Stimulated activated CD8-positive, alpha-beta memory T cell treated with anti-CD3 and anti-CD28 coated beads, Interleukin-2, amount 100 ng/mL, for 1 hour (primary cell): ENCODE measurements at places on chromosomes 1 and 21.

DNA sequence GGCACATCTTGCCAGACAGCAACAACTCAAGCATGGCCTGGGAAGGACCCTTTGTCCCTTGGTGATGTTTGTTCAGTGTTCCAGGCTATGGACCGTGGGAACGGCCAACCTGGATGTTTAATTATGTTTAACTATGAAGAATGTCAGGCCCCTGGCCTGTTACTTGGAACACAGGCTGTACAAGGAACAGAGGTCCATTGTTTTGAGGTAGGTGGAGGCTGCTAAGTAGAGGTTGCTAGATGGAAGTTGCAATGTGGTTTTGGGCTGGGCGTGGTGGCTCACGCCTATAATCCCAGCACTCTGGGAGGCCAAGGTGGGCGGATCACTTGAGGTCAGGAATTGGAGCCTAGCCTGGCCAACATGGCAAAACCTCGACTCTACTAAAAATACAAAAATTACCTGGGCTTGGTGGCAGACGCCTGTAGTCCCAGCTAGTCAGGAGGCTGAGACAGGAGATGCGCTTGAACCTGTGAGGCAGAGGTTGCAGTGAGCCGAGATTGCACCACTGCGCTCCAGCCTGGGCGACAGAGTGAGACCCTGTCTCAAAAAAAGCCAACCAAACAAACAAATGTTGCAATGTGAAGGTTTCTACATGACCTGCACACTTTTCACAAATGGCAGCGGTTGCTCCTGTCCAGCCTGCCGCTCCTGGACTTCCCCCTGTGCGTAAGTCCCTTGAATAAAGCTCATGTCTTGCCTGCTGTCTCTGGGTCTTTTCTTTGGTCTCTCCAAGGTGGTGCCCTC is 2.5 kb upstream of the LEFTY1 start:
- no peak for DNase-seq

DNA sequence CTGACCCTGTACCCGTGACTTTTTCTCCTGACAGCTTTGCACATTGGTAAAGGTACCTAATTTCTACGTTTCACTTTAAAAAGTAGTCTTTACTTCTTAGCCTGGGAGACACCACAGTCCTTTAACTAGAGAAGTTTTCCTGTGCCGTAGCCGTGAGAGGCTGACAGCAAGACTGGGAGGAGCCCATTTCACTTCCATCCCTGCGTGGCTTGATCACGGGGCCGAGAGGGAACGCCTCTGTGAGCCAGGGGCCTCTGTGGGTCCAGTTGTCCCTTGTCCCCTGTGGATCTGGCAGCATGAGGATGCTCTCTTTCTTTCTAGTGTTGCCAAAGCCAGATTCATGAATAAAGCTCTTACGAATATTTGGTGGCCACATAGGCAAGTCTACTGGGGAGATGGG is 21.6 kb downstream of the PCP4 start:
- no peak for DNase-seq

DNA sequence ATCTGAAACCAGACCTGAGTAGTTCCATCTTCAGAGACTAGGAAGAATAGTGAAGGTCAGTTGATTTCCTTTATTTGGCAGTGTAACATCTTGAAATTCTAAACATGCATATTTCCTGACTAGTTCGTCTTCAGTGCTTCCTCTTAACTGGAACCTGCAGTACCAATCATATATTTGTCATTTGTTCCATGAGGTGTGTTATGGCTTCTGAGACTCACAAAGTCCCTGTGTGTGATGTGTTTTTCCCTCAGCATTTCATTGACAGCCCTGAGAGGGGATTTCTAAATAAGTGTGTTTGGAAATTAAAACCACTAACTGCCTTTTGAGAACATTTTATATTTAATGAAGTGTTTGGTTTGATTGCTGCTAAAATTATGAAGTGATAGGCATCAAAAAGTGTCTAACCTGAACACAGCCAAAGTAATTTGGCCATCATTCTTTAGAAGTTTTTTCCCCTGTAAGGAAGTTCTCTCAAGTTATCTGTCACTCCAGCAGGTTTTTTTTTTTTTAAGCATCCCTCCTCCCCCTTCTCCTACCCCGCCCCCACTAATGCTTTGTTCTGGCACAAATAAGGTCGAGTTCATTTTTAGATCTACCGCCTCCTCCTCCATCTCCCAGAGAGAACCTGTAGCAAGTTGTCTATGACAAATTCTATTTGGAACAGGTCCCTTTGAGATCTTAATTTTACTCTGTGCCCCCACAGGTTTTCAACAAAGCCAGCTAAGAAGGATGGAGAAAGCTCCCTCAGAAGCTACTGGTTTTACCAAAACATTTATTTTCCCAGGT is 61.4 kb downstream of the TMEM200B start:
- no peak for DNase-seq

- DNase-seq = no peak
Measured at GRCh38 chr1:1976031-1976430, 27.6 kb downstream of the CFAP74 start.

GRCh38 chr1:119308130-119308700 is 60.4 kb upstream of the HAO2 start:
- no peak for DNase-seq

- no peak for DNase-seq
Measured at GRCh38 chr1:168772428-168773060, 43.5 kb upstream of the DPT start.

DNA sequence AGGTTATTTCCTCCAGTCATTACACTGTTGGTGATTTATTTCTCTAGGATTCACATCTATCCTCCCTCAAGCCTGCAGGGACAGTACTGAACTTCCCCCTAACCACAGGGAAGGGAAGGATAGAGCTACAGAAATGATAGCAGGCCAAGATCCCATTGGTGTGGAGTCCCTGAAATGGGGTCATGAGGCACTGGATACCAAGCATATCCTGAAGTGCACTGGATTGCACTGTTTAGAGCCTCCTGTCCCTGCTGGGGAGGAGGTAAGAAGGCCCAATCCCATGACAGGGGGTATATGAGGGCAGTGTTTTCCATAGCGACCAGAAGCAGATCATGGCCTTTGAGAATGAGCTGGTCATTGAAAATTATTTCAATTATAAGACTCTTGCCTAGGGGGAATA is 56.8 kb downstream of the C1orf21 start:
- no peak for DNase-seq

- no peak for DNase-seq
Measured at GRCh38 chr1:248748211-248748610, 7.3 kb downstream of the LYPD8 start.

- no peak for DNase-seq
Measured at GRCh38 chr1:26372039-26372438, 511 bp downstream of the ZNF683 start.
